ENCODE measurements at places on chromosomes 5 and 9.

DNA sequence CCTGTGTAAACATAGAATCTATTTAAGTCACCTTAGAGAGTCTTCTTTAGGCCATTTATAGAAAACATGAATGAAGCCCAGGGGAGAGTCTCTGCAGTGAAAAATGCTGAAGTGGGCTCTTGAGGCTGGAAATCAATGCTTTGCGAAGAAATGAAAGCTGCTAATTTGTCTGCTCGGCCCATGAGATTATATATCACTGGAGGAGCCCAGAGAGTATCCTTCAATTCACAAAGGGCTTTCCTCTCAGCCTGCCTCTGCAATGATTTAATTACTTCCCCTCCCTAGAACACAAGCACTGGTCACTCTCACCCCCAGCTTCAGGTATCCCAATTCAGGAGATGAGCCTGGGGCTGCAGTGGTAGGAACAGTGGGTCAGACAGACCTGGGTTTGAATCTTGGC, 8.2 kb upstream of the DRD1 start:
- no peak for DNase-seq

DNA sequence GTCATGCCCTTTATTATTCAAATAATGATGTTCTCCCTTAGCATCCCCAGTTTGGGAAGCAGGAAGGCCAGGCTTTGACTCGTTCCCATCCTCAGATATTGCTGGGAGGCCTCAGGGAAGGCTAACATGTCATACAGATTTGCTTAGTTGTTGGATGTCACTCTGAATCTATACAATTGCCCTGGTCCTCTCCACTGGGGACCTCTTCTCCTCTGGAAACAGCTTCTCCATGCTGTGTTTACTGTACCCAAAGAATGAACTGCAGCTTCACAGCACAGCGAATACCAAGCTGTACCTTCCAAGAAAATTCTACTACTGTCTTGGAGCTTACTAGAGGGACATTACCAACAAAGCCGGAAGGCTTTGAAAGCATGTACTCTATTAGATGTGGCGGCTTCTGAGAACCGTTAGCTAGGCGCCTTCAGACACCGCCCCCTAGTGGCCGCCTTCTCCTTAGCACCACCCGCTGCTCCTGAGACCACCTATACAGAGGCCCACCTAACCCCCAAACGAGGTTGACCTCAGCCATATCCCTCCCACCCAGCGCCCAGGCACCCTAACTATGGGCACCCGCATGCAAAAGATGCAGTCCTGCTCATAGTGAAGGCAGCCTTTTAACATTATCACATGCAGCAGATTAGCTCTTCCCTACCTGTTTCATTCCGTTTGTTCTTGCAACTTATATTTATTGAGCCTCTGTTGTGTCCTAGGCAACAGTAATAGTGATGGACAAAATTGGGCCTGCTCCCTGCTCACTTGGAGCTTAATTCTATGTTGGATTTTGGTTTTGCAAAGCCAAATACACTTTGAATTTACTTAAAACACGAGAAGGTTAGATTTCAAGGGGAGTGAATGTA, 34.9 kb upstream of the FOXI1 start:
- no peak for DNase-seq

- no peak for DNase-seq
These were observed 201.2 kb downstream of the ADCY2 start for GRCh38 chr5:7597059-7597642.

- DNase-seq = no peak
These were observed at the start of gene PHF24 for GRCh38 chr9:34957492-34958410. Gene PHF24, plus strand, starts transcription at chr9:34958285. Its CDS starts 13,014 bp downstream, at chr9:34971299.

GRCh38 chr9:98067184-98067583, 10.7 kb downstream of the NANS start:
- DNase-seq = no peak

GRCh38 chr9:68997666-68998065, 16.2 kb downstream of the PRKACG start:
- DNase-seq = no peak

DNA sequence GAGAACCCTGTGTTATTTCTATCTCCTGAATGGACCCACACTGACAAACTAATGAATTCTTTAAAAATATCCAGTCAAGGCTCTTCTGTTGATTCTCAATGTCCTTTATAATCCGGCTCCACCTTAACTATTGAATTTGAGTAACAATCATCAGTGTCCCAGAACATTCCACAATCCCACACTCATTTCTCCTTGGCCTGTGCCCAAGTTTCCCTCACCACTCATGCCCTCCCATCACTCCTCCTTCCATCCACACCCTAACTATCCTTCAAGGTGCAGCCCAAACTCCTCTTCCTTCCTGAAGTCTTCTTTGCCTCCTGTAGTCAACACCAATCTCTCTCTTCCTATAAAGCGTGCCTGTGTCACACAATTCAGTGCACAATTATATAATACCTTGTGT, 106.1 kb downstream of the NUDT12 start:
- DNase-seq = no peak

GRCh38 chr9:81847181-81847915, 80.9 kb upstream of the SPATA31D4 start:
- no peak for DNase-seq

GRCh38 chr5:112628214-112628980, 109.3 kb upstream of the APC start:
- DNase-seq = no peak
